Muscle of leg (tissue), 16 donors: ENCODE measurements at places on chromosomes 7 and 10.
A peak's percentile ranks its signal among the peaks of the same experiment; 100 is the strongest.

GRCh38 chr10:75538144-75538543, 106.7 kb downstream of the LRMDA start:
- H3K27me3 ChIP-seq: no peaks in the 10 kb centered on the region
- DNase-seq: no peak
- no peak overlapping the region for H3K27ac ChIP-seq
- peaks cover 11% of the 10 kb centered on the region for H3K4me1 ChIP-seq
- no peak overlapping the region for H3K4me3 ChIP-seq

GRCh38 chr10:130717083-130717482, 580.9 kb downstream of the GLRX3 start:
- no peak overlapping the region for H3K4me3 ChIP-seq
- no peak overlapping the region for H3K27ac ChIP-seq
- no peaks in the 10 kb centered on the region for H3K36me3 ChIP-seq
- no peak for DNase-seq

DNA sequence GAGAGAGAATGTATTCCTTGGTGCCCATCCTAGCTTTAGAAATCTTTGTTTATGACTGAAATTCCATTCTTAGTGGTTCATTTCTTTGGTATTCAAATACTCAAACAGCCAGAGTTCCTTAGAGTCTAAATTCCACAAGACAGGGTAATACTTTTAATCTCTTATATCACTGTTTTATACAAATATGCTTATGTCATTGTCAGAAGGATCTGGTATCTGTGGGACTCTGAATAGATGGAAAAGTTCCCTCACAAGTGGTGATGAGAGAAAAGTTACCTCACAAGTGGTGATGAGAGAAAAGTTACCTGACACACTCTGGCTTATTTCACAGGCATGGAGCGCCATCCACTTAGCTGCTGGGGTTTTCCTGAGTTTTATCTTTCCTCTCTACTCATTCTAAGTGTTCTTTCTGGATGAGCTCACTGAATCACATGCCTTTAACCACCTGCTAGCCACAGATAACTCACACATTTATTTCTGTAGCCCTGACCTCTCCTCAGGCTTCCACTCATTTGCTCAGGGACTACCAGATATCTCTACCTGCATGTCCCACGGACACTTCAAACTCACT, 784.0 kb downstream of the SUGCT start:
- H3K4me3 ChIP-seq: no peak overlapping the region
- H3K27ac ChIP-seq: no peak overlapping the region
- no peaks in the 10 kb centered on the region for H3K27me3 ChIP-seq
- no peaks in the 10 kb centered on the region for H3K36me3 ChIP-seq

GRCh38 chr7:112132051-112132694, 74.0 kb downstream of the DOCK4 start:
- no peaks in the 10 kb centered on the region for H3K27me3 ChIP-seq
- no peaks in the 10 kb centered on the region for H3K36me3 ChIP-seq
- peaks cover 2% of the 10 kb centered on the region for H3K4me1 ChIP-seq
- H3K27ac ChIP-seq: peak overlapping the region; percentile 45

DNA sequence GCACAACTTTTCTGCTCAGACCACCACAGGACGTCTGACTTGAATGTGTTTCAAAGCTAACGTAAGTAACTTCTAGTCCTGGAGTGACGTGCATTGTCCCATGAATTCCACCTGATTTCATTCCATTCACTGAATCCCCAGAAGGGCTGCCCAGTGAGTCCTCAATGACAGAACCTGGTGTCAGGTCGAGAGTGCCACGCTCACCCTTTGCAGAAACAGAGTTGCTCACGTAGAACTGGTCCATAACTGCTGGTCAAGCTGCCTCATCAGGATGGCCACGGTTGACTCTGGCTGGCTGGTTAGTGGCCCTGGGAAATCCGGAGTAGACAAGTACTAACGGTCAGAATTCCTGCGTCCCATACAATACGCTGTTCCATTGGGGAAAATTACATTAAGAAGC, 50.6 kb upstream of the UBE3C start:
- H3K27ac ChIP-seq: no peak overlapping the region
- H3K4me3 ChIP-seq: no peak overlapping the region
- DNase-seq: no peak
- no peaks in the 10 kb centered on the region for H3K4me1 ChIP-seq
- H3K27me3 ChIP-seq: peaks cover 22% of the 10 kb centered on the region

DNA sequence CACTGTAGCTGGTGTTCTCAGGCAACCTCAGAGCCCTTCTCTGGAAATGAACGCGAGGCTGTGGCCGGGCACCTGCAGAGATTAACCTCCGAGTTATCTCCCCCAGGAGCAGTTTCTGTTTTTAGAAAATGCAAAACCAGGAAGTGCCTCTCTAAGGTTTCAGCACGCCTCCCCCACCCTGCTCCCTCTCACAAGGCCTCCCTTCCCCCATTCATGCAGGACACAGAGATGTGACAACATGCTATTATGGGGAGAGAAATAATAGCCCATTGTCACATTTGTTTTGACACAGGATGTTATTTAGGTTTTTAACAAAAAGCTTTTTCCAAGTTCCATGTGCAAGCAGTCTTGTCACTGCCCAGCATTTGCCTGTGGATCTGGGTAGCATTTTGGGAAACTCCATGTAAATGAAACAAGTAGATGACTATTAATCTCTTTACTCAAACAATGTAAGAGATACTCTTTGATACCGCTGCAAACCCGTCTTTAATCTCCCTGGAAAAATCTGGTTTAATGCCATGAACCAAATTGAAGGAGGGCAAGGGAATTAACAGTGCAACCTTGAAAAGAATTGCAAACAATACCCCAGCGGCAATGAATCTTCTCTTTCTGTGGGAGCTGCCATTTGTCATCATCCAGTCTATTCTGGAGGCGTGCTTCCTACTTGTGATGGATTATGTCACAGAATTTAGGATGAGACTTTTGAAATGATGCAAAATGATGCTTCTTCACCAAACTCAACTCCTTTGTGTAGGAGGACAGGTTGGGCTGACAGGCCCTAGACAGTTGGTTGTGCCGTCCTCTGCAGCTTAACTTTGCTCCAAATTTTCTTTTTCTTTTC, 86.5 kb upstream of the NMT2 start:
- H3K4me1 ChIP-seq: peaks cover 5% of the 10 kb centered on the region
- no peaks in the 10 kb centered on the region for H3K27me3 ChIP-seq
- peaks cover 11% of the 10 kb centered on the region for H3K36me3 ChIP-seq
- H3K4me3 ChIP-seq: no peak overlapping the region
- peak; percentile 29 for DNase-seq

GRCh38 chr7:43767311-43767710, 8.8 kb downstream of the BLVRA start:
- no peak overlapping the region for H3K27ac ChIP-seq
- H3K27me3 ChIP-seq: no peaks in the 10 kb centered on the region
- peaks cover 15% of the 10 kb centered on the region for H3K36me3 ChIP-seq

DNA sequence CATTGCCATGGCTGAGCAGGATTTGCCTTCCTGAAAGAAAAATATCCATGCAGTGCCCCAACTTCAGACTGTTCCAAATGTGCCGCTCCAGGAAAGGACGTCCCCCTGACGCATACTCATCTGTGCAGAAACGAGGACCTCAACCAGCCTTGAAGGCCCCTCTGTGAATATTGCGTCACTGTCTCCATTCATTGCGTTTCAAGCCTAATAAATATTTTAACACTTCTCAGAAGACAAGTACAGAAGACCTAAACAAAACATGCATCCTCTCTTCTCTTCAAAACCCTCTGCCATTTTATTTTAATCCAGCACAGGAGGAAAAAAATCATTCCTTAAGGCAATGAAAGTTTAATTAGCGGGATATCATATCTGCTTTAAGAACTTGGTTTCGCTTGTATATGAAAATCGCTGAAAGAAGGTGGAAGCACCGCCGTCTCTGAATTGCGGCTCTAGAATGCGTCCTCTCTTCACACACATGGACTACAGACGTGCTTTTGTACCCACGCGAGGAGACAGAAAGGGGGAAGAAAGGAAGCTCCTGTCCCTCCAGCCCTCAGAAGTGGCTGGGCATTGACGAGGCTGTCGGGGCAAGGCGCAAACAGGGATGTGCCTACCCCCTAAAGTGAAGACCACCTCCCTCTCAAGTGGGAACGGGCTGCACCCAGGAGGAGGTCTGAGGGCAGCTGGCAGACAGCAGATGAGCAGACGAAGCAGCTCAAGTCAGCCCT, 36.8 kb downstream of the RGS10 start:
- H3K27ac ChIP-seq: peak overlapping the region; percentile 79
- no peaks in the 10 kb centered on the region for H3K27me3 ChIP-seq
- H3K36me3 ChIP-seq: peaks cover 12% of the 10 kb centered on the region

- DNase-seq: peak; percentile 17
- no peaks in the 10 kb centered on the region for H3K27me3 ChIP-seq
- no peak overlapping the region for H3K4me3 ChIP-seq
- no peaks in the 10 kb centered on the region for H3K36me3 ChIP-seq
Observed at GRCh38 chr7:50185208-50185607, 92.2 kb upstream of the ZPBP start.

- peak within 1 kb of the TSS; percentile 68 for H3K27ac ChIP-seq
- peak; percentile 98 for DNase-seq
- H3K27me3 ChIP-seq: no peaks in the 10 kb centered on the region
- peaks cover 7% of the 10 kb centered on the region for H3K4me1 ChIP-seq
- peak within 1 kb of the TSS; percentile 95 for H3K4me3 ChIP-seq
Observed at GRCh38 chr10:89251409-89252224, at the start of gene LIPA. LIPA (minus strand) TSS chr10:89251775; CDS start chr10:89247648, 4,127 bp downstream.

DNA sequence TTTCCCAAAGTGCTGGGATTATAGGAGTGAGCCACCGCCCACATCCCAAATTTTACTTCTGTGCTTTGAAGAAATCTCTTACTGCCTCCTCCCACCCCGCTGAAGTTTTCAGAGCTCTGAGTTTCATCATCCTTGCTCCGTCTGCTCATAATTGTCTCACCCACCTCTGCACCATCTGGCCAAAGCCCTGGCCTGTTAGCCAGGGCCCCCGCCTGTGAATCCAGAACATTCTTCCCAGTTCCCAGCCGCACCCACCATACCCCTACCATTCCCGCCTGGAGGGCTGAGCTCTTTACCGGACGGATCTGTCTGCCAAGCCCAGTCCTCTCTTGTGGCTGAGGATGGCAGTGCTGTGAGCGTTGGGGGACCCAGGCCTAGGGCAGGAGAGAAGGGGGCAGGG, 14.5 kb downstream of the SSC4D start:
- H3K27ac ChIP-seq: no peak overlapping the region
- H3K4me1 ChIP-seq: peaks cover 32% of the 10 kb centered on the region
- no peaks in the 10 kb centered on the region for H3K36me3 ChIP-seq
- DNase-seq: no peak

DNA sequence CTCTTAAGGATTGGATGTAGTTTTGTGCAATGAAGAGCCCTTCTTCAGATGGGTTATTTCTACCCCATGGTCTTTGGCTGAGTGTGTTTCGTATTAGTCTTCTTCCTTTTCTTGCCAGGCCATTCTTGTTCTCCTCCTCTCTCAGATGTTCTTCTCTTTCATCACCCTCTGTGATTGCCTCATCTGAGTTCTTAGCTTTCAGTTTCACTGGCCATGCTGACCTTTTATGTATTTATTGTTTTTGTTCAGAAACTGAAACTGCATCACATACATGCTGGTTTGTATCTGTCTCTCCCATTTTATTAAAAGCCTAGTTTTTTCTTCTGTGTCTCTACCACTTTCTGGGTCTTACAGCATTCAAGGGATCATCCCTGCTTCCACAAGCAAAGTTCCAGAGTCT, 21.7 kb upstream of the PCGF5 start:
- H3K4me3 ChIP-seq: no peak overlapping the region
- no peak overlapping the region for H3K27ac ChIP-seq
- H3K4me1 ChIP-seq: no peaks in the 10 kb centered on the region
- H3K27me3 ChIP-seq: no peaks in the 10 kb centered on the region
- DNase-seq: peak; percentile 21
- no peaks in the 10 kb centered on the region for H3K36me3 ChIP-seq

DNA sequence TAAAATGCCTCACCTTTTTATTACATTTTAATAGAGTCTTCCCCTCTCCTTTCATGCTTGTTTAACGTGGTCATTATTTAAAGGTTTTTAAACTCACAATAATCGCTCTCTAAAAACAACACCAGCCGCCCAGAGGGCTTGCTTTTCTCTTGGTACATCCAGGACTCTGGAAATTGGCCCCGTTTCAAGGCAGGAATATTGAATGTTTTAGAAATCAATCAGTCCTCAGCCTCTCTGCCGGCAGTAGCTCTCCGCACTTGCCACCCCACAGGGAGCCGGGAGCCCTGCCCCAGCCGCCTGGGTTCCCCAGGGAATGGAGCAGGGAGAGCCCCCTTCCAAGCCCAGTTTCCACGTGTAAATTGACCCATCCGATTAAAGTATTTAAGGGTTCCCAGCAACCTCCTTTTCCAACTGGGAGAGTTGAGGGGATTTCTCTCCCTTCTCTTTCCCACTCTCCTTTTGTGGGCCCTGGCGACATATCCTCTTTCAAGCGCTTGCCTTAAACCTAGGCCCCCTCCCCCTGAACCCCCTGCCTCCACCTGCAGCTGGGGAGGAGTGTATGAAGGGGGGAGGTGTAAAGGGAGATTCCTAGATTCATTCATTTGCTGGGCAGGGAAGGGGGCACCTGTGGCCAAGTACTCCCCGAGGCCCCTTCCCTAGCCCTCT, 1.9 kb downstream of the FGF8 start:
- H3K27me3 ChIP-seq: peaks cover 90% of the 10 kb centered on the region
- H3K4me1 ChIP-seq: peaks cover 32% of the 10 kb centered on the region
- no peak overlapping the region for H3K27ac ChIP-seq
- DNase-seq: peak; percentile 56
- no peaks in the 10 kb centered on the region for H3K36me3 ChIP-seq

DNA sequence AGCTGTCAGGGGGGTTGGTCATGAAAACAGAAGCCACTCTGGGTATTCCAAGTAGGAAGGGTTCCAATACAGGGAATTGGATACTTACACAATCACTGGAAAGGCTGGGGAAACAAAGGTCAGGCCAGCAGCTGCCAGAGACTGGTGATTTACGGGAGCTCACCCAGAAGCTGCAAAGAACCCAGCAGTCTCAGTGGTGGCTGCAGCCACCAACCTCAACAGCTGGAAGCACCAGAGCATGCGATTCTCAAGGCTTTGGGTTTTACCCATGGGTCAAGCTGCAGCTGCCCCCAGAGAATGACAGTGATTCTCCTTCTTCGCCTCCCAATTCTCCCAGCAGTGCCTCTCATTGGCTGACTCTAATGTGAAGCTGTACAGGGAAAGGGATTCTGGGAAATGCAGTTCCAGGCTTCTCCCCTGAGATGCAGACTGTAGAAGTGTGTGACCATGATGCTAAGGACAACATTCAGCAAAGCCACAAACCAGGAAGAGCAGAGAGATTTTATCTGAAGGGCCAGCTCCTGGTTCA, 107.2 kb upstream of the TCF7L2 start:
- H3K4me1 ChIP-seq: peaks cover 18% of the 10 kb centered on the region
- H3K27ac ChIP-seq: no peak overlapping the region
- no peak overlapping the region for H3K4me3 ChIP-seq

- no peak overlapping the region for H3K27ac ChIP-seq
- peaks cover 4% of the 10 kb centered on the region for H3K27me3 ChIP-seq
- peaks cover 27% of the 10 kb centered on the region for H3K4me1 ChIP-seq
- no peak overlapping the region for H3K4me3 ChIP-seq
Observed at GRCh38 chr10:29254123-29255046, 34.5 kb upstream of the LYZL1 start.
